ENCODE measurements at places on chromosomes 2 and 18.

DNA sequence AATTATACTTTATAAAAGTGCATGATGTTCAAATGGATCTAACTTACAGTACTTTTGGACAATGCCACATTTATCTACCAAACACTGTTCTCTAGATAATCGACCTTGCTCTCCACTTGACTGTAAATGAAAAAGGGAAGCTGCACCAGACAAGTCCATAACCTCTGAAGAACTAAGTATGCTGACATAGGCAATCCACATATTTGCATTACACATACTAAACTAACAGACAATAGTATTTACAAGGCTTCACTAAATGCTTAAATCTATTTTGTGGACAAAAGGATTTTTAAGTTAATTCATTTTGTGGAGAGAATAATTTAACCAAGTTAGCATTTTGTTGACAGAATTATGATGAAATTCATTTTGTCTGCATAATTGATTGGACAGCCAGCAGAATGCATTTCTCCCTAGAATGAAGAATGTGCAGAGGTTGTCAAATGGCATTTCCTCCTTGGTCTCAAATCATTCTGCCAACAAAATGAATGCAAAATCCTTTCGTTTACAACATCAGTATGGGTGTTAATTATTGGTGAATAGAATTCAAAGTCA is 520.9 kb downstream of the CPS1 start:
- no peak for DNase-seq

GRCh38 chr2:203404996-203405395 is 76.8 kb downstream of the ABI2 start:
- no peak for DNase-seq

- no peak for DNase-seq
Observed at GRCh38 chr2:174797781-174798276, 33.6 kb upstream of the CHRNA1 start.

- DNase-seq: no peak
Observed at GRCh38 chr2:16584824-16585540, 80.7 kb downstream of the CYRIA start.

- no peak for DNase-seq
Observed at GRCh38 chr18:58847383-58848071, 17.1 kb upstream of the ZNF532 start.

GRCh38 chr2:121400201-121400600 is 115.2 kb upstream of the TFCP2L1 start:
- no peak for DNase-seq

GRCh38 chr18:76445741-76446232 is 49.3 kb downstream of the ZNF516 start:
- DNase-seq: no peak

GRCh38 chr2:33494155-33494779 is 17.8 kb downstream of the RASGRP3 start:
- DNase-seq: no peak

DNA sequence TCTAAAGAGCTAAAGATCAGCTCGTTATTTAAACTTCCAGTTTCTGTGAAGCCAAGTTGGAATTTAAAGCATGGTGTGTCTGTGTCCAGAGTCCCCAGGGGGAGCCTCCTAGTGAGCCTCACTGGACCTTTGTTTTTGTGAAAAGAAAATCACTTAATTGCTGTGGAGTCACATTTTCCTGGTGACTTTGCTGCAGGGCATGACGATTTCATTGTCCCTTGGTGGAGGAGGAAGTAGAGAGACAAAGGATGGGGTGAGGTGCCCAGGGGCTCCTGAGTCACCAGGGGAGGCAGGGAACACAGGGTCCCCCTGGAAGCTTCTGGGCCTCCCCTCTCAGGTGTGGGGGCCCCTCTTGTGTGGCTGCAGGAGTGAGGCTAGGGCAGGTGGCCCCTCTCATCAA is 19.7 kb downstream of the ATP6V1C2 start:
- no peak for DNase-seq

- no peak for DNase-seq
Observed at GRCh38 chr18:37464257-37464656, 101.3 kb downstream of the CELF4 start.

- no peak for DNase-seq
Observed at GRCh38 chr2:46380038-46380940, 83.1 kb downstream of the EPAS1 start.

DNA sequence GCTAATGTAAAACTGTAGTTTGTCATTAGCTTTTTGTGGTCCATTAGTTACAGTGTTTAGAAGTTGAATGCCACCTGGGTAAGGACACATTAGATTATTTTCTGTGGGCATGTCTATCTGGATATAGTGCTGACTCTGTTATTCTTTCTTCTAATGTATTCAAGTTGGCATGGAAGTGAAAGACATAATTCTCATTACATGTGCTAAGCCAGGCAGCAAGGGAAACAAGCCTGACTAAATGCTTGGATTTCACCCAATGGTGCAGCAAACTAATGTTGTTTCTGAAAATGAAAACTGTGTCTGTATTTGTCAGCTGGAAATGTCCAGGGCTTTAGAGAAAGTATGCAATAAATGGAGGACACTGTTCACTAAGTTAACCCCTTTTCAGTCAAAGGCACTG is 100.7 kb downstream of the NUP35 start:
- no peak for DNase-seq

GRCh38 chr2:240392084-240392947 is 43.1 kb upstream of the GPC1 start:
- peak; percentile 9 for DNase-seq

- DNase-seq: no peak
Observed at GRCh38 chr2:117064021-117064420, 750.5 kb upstream of the DDX18 start.

DNA sequence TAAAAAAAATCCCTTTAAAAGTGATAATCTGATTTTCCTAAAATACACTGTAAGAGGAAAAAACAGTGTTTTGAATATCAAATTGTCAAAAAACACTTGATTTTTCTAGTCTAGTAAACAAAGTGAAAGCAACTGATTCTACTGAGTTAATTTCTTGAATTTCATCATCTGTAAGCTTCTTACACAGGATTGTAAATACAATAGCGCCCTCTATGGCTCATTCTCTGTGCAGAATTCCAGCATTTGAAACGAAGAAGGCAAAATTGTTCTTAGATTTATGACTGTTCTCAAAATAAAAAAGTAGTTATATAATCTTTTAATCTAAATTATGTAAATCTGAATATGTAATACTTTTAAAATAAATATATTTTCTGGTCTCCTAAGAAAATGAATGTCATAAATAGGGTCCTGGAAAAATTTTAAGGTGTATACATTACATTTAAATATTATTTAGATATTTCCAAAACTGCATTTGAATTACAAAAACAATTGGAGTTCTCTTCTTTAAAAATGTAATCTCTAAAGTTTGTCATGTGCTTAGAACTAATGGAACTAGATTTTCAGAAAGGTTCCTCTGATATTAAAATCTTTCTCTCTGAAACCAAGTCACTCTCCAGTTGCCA is 176.9 kb upstream of the MC4R start:
- DNase-seq: no peak

GRCh38 chr2:27000228-27000627 is 29.8 kb downstream of the MAPRE3 start:
- no peak for DNase-seq

DNA sequence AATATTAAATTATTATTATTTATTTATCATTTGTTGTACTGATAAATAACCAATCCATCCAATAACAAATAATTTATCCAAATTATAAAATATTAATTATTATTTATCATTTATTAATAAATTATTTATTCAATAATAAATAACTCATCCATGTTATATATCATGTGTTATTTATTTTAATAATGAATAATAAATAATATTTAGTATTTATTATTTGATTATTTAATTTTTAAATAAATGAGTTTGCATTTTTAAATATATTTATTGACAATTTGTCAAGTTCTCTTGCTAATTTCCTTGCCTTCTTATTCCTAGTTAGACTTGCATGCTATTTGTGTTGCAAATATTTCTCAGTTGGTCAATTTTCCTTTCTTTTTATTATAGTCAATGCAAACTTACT is 995.4 kb downstream of the TSN start:
- DNase-seq: no peak

GRCh38 chr18:43870626-43871025 is 593.3 kb upstream of the SYT4 start:
- DNase-seq: no peak

DNA sequence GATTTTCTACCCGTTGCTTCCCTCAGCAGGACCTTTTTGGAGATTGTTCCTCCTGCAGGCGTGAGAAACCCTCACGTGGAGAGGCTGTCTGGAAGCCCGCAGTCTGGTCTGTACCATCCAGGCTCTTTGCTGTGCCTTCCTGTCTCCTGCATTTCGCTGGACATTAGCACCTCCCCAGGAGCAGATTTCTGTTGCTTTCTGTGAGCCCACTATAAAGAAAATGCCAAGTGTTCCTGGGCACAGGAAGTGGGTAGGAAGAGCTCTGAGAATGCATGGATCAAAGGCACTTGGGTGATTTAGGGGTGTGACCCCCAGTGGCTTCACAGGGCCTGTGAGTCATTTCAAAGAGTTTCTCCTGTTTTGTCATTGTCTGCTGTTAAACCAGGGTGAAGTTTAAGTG is 27.3 kb downstream of the SPTBN1 start:
- no peak for DNase-seq

DNA sequence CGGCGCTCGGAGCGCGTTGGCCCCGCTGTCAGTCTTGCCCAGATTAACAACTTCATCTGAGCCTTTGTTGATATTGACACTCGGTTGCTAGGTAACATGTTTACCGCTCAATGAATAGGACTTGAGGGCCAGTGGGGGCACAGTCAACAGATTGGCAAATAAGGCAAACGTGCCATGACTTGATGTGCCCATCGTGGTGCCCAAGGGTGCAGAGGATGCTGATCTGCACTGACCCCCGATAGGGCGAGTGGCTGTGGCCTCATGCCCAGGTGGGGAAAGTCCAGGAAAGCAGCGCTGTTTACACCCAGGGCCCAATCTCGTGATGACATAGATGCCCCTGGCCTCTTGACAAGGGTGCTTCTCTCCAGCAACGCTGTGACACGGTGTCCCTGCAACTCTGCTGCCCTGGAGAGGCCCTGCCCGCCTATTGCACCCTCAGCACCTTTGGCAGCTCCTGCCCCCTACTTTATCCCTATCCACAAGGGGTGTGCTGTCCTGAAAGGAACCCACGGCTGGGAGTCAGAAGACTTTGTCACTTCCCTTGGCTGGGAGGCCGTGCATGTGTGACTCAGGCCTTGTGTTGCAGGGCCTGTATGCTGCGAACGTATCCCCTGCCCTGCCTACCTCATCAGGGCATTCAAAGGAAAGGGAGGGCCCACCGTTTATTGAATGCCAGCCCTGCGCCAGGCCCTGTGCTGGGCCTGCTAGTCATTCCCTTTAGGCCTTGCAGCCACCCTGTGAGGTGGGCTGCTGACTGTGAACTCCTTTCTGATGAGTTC is 158.0 kb downstream of the INHBB start:
- no peak for DNase-seq

GRCh38 chr2:78201064-78201575 is 678.9 kb upstream of the LRRTM4 start:
- no peak for DNase-seq

GRCh38 chr18:49041435-49042245 is 90.9 kb upstream of the SMAD7 start:
- no peak for DNase-seq

- no peak for DNase-seq
Observed at GRCh38 chr2:134218930-134219658, 34.8 kb upstream of the MGAT5 start.

DNA sequence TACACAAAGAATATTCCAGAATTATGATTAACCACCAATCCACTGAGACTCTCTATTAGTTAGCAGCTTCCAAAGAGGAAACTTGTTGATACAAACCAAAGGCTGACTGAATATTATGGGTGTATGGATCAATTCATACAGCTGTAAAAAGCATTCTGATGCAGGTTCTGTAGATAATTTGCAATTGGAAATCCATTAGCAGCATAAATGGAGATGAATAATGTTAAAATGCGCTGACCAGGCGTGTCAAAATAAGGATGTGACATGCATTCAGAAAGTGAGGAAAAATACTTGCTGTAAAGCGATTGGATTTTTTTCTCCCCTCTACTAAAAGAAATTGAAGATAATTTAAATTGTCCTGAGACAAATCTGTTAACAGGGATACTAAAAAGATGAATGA is 169.0 kb upstream of the DDX18 start:
- DNase-seq: no peak

DNA sequence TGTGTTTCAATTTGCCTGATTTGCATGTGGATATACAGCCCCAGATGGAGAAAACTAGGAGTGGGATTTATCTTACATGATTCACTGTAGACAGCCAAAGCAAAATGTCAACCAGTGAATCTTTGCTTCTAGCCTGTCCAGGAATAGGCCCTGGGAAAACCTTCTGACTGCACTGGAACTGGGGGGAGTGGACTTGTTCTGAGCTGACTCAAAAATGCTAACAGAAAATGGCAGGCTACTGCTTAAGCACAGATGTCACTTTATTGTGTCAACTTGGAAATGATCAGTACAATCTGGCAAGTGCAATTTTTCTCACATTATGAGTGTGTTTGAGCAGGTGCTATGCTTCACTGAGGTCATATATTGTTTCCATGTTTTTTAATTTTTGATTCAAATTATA is 593.7 kb downstream of the NRXN1 start:
- DNase-seq: no peak

- no peak for DNase-seq
Observed at GRCh38 chr2:190561094-190561493, 26.6 kb upstream of the NEMP2 start.

DNA sequence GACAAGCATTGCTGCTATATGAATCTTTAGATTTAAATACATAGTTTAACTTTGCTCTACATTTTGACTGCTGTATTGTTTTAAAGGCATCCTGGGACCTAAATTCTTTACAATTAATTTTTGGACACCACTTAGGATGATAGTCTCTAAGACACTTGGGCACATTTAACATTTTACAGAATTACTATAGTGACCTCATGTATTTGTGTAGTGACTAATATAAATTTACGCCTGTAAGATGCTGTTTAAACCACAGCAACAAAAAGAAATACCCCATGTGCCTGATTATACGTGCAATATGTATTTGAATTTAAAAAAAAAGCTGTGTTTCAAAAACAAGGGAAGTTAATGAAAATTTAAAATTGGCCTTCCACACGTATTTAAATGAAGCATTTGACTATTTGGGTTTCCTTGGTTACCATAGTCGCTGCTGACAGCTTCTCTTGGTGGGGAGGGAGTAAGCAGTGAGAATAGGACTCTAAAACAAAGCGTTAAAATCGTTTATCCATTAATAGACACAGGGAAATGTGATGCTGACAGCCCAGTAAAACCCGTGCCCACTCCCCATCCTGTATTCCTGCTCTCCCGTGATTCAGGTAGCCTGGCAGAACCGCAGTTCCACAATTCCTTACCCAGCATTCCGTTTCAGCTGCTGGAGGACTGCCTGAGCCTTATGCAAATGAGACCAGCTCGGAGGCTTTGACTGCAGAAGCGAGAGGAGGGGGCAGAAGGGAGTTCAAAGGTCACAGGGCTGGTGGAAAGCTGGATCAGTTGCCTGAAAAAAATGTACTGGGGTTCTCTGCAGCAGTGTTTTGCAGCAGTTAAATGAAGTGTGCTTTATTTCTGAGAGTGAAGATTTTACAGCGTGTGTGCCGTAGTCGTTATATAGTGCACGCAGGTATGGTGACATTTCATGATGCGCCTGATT is 104.3 kb downstream of the CSRNP3 start:
- DNase-seq: peak; percentile 65

GRCh38 chr2:23617167-23617810 is 232.3 kb downstream of the KLHL29 start:
- peak; percentile 79 for DNase-seq
